ENCODE measurements at places on chromosomes 4 and X. TPM values are rescaled to one million over a fixed set of nuclear protein-coding genes. Genes with fewer than 3 reads are reported as not detected.

REELD1 gene
- total RNA-seq: not detected

PDGFC gene
- total RNA-seq: 147 TPM

ARMCX1 gene
- total RNA-seq: 67.7 TPM

DNA sequence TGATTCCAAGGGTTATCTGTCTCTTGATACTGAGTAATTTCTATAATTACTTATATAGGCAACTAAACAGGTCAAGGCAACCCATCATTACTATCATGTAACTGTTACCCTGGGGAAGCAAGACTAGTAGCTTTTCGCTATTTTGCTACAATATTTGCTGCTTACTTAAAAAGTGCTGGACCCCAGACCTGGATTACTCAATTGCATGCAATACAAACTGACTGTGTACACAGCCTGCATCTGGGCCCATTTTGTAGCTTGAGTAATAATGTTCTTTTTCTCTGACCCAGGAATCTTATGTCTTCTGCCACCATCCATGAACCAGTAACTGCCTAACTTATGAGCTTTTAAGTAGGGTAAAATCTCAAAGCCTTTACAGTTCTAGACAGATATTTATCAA lies 53.4 kb downstream of the CNOT6L start:
- H3K4me1 ChIP-seq: no peaks in the 10 kb centered on the region
- no peaks in the 10 kb centered on the region for H3K27me3 ChIP-seq
- H3K36me3 ChIP-seq: no peaks in the 10 kb centered on the region
- no peak overlapping the region for H3K4me3 ChIP-seq
- no peak for DNase-seq
- no peak overlapping the region for H3K27ac ChIP-seq

DNA sequence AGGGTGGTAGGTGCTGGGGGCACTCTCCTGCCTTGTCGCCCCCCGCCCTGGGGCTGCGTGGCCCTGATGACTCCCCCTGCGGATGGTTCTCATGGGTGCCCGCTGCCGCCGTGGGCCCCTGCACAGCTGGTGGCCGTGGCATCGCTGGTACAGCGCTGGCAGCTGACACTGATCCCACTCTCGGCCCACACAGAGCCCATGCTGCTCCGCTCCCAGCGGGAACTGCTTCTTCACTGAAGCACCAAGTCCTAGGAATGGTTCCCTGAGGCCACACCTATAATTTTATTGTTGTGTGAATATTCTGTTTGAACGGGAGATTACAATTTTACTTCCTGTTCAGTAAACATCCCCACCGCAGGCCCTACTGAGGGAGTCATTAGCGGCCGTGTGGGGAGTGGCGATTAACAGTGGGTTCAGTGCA lies 138.6 kb upstream of the NKX1-1 start:
- H3K36me3 ChIP-seq: no peaks in the 10 kb centered on the region
- peaks cover 4% of the 10 kb centered on the region for H3K4me1 ChIP-seq
- no peak overlapping the region for H3K4me3 ChIP-seq
- H3K27ac ChIP-seq: no peak overlapping the region

DNA sequence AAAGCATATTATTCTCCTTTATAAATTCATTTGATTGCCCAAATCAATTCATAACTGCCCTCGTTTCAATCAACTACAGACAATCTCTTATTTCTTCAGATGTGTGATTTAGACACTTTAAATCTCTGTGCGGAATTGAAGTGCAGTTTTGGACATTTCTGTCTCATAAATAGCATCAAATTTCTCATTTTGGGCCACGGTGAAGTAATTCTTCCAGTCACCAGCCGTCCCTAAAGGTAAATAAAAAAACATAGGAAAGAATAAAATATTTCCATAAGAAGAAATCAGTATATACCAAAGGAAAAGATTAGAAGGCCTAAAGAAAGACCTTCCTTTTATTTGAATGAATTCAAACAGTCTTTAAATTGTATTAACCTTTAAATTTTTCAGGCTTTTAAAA lies 33.4 kb downstream of the SULT1B1 start:
- H3K36me3 ChIP-seq: no peaks in the 10 kb centered on the region
- DNase-seq: no peak
- H3K4me3 ChIP-seq: no peak overlapping the region
- H3K27ac ChIP-seq: no peak overlapping the region

- no peak overlapping the region for H3K4me3 ChIP-seq
- H3K4me1 ChIP-seq: no peaks in the 10 kb centered on the region
- no peak overlapping the region for H3K27ac ChIP-seq
- H3K27me3 ChIP-seq: no peaks in the 10 kb centered on the region
- H3K36me3 ChIP-seq: no peaks in the 10 kb centered on the region
Measured at GRCh38 chrX:148588649-148589310, 88.4 kb downstream of the AFF2 start.

GRCh38 chr4:173024203-173024602 lies 144.4 kb upstream of the GALNT7 start:
- no peak overlapping the region for H3K4me3 ChIP-seq
- H3K27me3 ChIP-seq: peaks cover 17% of the 10 kb centered on the region
- no peak overlapping the region for H3K27ac ChIP-seq
- H3K4me1 ChIP-seq: no peaks in the 10 kb centered on the region
- H3K36me3 ChIP-seq: no peaks in the 10 kb centered on the region

DNA sequence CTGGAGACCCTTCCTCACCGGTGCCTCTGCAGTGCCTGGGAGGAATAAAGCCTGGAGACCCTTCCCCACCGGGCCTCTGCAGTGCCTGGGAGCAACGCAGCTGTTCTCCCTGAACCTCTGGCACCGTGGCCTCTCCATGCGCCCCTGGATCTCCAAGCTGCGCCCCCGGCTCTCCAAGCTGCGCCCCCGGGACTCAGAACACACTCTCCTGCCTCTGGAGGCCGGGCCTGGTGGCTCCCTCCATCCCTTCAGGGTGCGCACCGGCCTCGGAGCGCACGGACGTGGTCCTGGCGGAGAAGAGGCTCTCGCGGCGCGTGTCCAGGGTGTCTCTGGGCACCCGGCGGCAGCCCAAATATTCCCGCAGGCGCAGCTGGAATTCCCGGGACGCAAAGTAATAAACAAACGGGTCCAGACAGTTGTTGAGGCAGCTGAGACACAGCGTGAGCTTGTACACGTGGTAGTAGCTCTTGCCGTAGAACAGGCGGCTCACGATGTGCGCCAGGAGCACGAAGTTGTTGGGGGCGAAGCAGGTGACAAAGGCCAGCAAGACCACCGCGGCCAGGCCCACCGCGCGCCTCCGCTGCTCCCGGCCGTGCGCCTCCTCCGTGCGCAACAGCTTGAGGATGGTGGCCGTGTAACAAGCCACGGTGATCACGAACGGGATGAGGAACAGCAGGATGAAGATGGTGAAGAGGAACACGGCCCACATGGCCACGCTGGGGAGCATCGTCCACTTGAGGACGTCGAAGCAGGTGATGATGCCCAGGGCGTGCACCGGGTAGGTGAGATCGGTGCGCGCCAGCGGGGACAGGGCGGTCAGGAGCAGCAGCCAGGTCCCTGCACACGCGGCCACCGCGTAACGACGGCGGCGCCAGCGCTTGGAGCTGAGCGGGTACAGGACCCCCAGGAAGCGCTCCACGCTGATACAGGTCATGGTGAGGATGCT lies 12.8 kb upstream of the ASMTL start:
- peaks cover 41% of the 10 kb centered on the region for H3K27me3 ChIP-seq
- H3K36me3 ChIP-seq: no peaks in the 10 kb centered on the region
- H3K4me3 ChIP-seq: no peak overlapping the region
- H3K27ac ChIP-seq: no peak overlapping the region
- DNase-seq: no peak
- peaks cover 11% of the 10 kb centered on the region for H3K4me1 ChIP-seq

- H3K36me3 ChIP-seq: no peaks in the 10 kb centered on the region
- no peaks in the 10 kb centered on the region for H3K4me1 ChIP-seq
- H3K27ac ChIP-seq: no peak overlapping the region
- DNase-seq: no peak
- H3K4me3 ChIP-seq: no peak overlapping the region
Measured at GRCh38 chrX:79035421-79035820, 90.2 kb downstream of the P2RY10 start.

GRCh38 chrX:16999275-16999674 lies 52.8 kb downstream of the REPS2 start:
- H3K27me3 ChIP-seq: peaks cover 18% of the 10 kb centered on the region
- H3K4me1 ChIP-seq: no peaks in the 10 kb centered on the region
- no peak overlapping the region for H3K4me3 ChIP-seq
- H3K27ac ChIP-seq: no peak overlapping the region
- peak; percentile 23 for DNase-seq

DNA sequence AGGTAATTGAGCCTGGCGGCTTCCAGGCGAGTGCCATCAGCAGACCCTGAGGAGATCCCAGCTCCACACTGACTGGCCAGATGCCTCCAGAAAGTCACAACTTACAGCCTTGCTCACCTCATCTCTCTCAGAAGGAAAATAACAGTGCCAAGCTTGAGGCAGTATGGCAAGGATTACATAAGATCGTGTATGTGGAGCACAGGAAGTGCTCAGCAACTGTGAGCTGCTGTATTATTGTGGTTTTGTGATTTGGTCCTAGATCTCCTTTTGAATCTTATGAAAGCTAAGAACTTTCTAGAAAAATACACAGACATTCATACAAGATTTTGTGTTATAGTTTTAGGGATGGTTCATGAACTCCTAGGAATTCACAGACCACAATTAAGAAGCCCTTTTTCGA lies 14.0 kb downstream of the RASL11B start:
- no peaks in the 10 kb centered on the region for H3K4me1 ChIP-seq
- no peak for DNase-seq
- H3K27me3 ChIP-seq: no peaks in the 10 kb centered on the region
- no peak overlapping the region for H3K27ac ChIP-seq
- H3K4me3 ChIP-seq: no peak overlapping the region

- no peaks in the 10 kb centered on the region for H3K36me3 ChIP-seq
- no peaks in the 10 kb centered on the region for H3K27me3 ChIP-seq
- DNase-seq: no peak
- H3K27ac ChIP-seq: no peak overlapping the region
- H3K4me3 ChIP-seq: no peak overlapping the region
- no peaks in the 10 kb centered on the region for H3K4me1 ChIP-seq
Measured at GRCh38 chr4:1567519-1567807, 116.7 kb downstream of the FAM53A start.

- no peak for DNase-seq
- H3K4me1 ChIP-seq: no peaks in the 10 kb centered on the region
- H3K4me3 ChIP-seq: no peak overlapping the region
- no peak overlapping the region for H3K27ac ChIP-seq
Measured at GRCh38 chrX:94123062-94123461, 449.1 kb downstream of the FAM133A start.

DNA sequence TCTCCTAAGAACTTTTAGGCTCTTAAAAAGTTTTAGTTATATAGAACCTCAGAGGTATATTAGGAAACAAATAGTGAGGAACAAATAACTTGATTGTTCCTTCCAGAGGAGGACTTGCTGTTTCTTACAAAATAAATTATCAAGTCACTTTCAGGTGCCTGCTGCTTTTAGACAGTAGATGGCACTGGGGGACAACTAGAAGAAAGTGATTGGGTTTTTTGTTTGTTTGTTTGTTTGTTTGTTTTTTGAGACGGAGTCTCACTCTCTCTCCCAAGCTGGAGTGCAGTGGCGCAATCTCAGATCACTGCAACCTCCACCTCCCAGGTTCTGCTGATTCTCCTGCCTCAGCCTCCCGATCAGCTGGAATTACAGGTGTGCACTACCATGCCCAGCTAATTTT lies 35.4 kb upstream of the CDKL5 start:
- H3K4me3 ChIP-seq: no peak overlapping the region
- no peaks in the 10 kb centered on the region for H3K27me3 ChIP-seq
- no peak overlapping the region for H3K27ac ChIP-seq

DNA sequence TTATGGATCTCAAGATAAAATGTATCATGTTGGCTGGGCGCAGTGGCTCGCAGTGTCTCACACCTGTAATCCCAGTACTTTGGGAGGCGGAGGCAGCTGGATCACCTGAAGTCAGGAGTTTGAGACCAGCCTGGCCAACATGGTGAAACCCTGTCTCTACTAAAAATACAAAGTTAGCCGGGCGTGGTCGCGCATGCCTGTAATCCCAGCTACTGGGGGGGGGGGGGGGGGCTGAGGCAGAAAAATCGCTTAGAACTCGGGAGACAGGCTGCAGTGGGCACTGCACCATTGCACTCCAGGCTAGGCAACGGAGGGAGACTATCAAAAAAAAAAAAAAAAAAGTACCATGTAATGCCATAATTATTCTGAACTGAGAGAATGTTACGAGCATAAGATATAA lies 2.1 kb downstream of the RBMX start:
- H3K4me3 ChIP-seq: peak overlapping the region; percentile 89
- peaks cover 2% of the 10 kb centered on the region for H3K4me1 ChIP-seq
- DNase-seq: no peak
- H3K27ac ChIP-seq: no peak overlapping the region
- no peaks in the 10 kb centered on the region for H3K27me3 ChIP-seq

DNA sequence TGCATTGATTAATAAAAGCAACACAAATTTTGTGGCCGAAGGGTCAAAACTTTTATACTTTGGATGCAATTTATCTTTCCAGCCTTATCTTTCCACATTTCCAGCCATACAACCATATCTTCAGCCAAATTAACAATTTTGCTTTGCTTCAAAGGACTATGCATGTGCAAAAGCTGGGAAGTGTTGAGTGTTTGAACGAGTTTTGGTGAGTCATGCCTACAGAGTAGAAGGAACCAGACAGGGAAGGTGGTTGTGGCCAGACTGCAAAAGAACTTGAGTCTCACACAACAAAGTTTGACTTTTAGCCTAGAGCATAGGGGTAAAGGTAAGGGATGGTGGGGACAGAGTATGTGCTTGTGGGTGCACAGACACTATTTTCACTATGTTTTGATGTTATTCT lies 53.0 kb upstream of the GABRA2 start:
- H3K27me3 ChIP-seq: no peaks in the 10 kb centered on the region
- no peak for DNase-seq
- H3K27ac ChIP-seq: no peak overlapping the region
- no peaks in the 10 kb centered on the region for H3K36me3 ChIP-seq

DNA sequence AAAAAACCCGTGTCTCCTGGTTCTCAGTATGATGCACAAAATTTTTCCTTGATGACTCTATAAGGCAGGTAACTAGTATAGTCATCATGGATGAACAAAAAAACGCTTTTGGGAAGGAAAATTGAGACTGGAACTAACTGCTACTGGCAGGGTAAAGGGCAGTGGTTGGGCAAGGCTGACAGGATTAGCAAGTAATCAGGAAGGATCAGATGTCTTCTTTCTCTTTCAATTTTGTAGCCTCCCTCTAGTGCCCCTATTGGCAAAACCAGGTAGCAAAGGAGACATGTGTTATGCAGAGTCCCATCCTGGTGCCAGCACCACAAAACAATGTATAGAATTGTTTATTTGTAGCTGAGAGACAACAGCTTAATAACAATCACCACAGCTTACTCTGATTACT lies 12.8 kb upstream of the SLITRK4 start:
- no peak overlapping the region for H3K4me3 ChIP-seq
- H3K27ac ChIP-seq: no peak overlapping the region
- H3K4me1 ChIP-seq: no peaks in the 10 kb centered on the region
- no peaks in the 10 kb centered on the region for H3K27me3 ChIP-seq

GRCh38 chrX:17750436-17750835 lies 13.1 kb downstream of the SCML1 start:
- no peak for DNase-seq
- no peaks in the 10 kb centered on the region for H3K36me3 ChIP-seq
- H3K27ac ChIP-seq: no peak overlapping the region
- H3K27me3 ChIP-seq: no peaks in the 10 kb centered on the region

- no peaks in the 10 kb centered on the region for H3K36me3 ChIP-seq
- no peaks in the 10 kb centered on the region for H3K4me1 ChIP-seq
- no peak overlapping the region for H3K27ac ChIP-seq
- no peak overlapping the region for H3K4me3 ChIP-seq
Measured at GRCh38 chrX:140799216-140799615, 89.7 kb downstream of the LINC00632 start.

GRCh38 chrX:40581336-40581920 lies 658 bp downstream of the ATP6AP2 start:
- no peak for DNase-seq
- H3K27ac ChIP-seq: peak overlapping the region; percentile 63
- H3K4me1 ChIP-seq: peaks cover 7% of the 10 kb centered on the region
- H3K36me3 ChIP-seq: no peaks in the 10 kb centered on the region
- peaks cover 22% of the 10 kb centered on the region for H3K27me3 ChIP-seq
- peak overlapping the region; percentile 82 for H3K4me3 ChIP-seq

All from osteoblast (primary cell).